ENCODE measurements at places on chromosomes 3 and 15. TPM values are rescaled to one million over a fixed set of nuclear protein-coding genes. Genes with fewer than 3 reads are reported as not detected.

DNA sequence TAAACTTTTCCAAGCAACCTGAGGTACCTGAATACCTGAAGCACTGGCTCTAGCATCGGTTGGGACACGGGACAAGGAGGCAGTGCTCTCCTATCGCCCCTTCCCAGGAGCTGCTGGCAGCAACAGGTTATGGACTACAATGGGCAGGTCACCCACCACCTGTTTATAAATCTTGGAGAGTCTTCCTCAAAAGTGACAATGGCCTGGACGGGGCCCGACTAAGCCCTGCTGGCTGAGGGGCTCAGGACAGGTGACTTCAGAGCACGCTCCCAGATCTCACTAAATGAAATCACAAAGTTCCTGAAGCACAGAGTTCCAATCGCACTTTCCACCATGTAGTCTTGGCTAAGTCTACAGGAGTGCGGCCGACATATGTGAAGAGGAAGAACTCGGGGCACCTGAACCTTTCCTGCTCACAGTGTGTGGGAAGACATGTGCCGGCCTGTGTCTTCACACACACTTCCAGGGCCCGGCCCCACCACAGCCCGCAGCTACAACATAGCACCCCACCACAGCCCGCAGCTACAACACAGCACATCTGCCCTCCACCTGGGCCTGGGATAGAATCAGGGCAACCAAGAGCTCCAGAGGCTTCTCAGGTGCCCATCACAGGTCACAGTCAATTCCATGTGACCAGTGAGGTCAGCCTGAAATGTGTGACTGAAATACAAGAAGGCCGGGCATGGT lies 12.9 kb downstream of the CYFIP1 start:
- no peak for DNase-seq

Gene IL17RE
- total RNA-seq = 1.7 TPM

DNA sequence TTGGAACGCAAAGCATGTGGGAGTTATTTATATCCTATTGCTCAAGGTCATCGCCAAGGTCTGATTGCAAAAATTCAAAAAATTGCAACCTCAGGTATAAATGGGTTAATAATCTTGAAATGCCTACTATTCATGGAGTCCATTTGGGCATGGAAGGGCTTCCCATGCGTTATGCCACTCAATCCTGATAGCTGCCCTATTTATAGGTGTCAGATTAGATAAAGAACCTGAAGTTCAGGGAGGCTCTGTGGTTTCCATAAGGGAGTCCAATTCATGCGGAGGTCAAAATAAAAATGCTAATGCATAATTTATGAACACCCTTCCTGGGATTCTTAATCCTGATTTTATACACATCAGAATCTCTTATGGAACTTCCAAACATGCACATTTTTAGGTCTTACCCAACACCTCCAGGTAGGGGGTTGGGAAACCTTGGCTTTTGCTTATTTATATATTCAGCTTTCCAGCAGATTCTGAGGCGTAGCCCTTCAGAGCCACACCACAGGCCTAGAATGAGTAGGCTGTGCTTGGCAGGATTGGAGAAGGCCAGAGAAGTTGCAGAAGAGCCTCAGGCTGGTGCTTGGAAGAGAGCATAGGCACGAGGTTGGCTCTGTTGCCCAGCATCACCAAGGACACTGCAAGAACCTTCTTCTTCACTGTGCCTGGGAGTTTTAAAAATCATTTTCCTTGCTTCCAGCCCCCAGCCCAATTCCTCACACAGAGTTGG lies 324.4 kb upstream of the CFAP20DC start:
- DNase-seq = no peak

GRCh38 chr3:139108253-139108969 lies 63.7 kb upstream of the PRR23C start:
- no peak for DNase-seq

Gene WDR5B
- 6.8 TPM for total RNA-seq
